ENCODE measurements at places on chromosomes 7 and 10. TPM values are rescaled to one million over a fixed set of nuclear protein-coding genes. Genes with fewer than 3 reads are reported as not detected.

ADAM8 gene
- total RNA-seq: 70.1 TPM

NOS3 gene
- total RNA-seq: 9.1 TPM

SH2D4B gene
- 0.21 TPM for total RNA-seq

VGF gene
- total RNA-seq: 0.17 TPM

BRAF gene
- total RNA-seq: 27.5 TPM

TCF7L2 gene
- 0.65 TPM for total RNA-seq

LGI1 gene
- not detected for total RNA-seq

TRIM74 gene
- total RNA-seq: 0.17 TPM

PTER gene
- total RNA-seq: 26.4 TPM

MYH16 gene
- not detected for total RNA-seq

GPR15LG gene
- not detected for total RNA-seq

CYP2C19 gene
- total RNA-seq: not detected

SOSTDC1 gene
- total RNA-seq: not detected

GPC2 gene
- 2.3 TPM for total RNA-seq

MYL10 gene
- not detected for total RNA-seq

NKX1-2 gene
- total RNA-seq: not detected

COL17A1 gene
- total RNA-seq: not detected

Data from activated CD8-positive, alpha-beta memory T cell treated with anti-CD3 and anti-CD28 coated beads for 36 hours (primary cell).